ENCODE measurements at places on chromosomes 16 and 17. TPM values are rescaled to one million over a fixed set of nuclear protein-coding genes. Genes with fewer than 3 reads are reported as not detected.

Gene IKZF3
- total RNA-seq = 1.1 TPM

Gene STH
- not detected for total RNA-seq

Gene KRT13
- total RNA-seq = 44,686 TPM

Gene ITGAL
- total RNA-seq = 2.0 TPM

Gene PTGES3L
- 0.28 TPM for total RNA-seq

Gene CIITA
- 4.5 TPM for total RNA-seq

Gene CACNA1H
- total RNA-seq = 1.1 TPM

Gene SDR42E2
- not detected for total RNA-seq

Gene GUCY2D
- total RNA-seq = 3.5 TPM

Gene C16orf74
- total RNA-seq = 10.9 TPM

Gene PERCC1
- total RNA-seq = not detected

Gene SPG7
- total RNA-seq = 48.0 TPM
